ENCODE measurements at places on chromosomes 11 and 22. TPM values are rescaled to one million over a fixed set of nuclear protein-coding genes. Genes with fewer than 3 reads are reported as not detected.

DNA sequence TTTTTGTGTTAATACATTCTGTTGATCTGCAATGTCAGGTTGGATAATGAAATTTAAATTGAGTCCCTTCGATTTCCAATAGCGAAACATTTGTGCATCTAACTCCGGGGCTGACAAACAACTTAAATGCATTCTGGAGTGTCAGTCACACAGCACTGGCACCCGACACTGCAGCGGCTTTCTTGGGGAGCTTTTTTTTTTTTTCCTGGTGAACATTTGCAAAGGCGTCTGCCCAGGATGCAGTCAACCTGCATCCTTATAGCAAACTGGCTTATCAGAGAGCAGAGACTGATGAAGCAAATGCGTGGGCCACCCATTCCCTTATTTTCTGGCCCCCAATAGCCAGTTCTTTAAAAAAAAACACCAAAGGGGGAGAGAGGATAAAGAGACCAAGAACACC lies 1167.7 kb downstream of the LRRC4C start:
- DNase-seq, result no peak
- no peaks in the 10 kb centered on the region for H3K36me3 ChIP-seq
- H3K27ac ChIP-seq, result no peak overlapping the region

DNA sequence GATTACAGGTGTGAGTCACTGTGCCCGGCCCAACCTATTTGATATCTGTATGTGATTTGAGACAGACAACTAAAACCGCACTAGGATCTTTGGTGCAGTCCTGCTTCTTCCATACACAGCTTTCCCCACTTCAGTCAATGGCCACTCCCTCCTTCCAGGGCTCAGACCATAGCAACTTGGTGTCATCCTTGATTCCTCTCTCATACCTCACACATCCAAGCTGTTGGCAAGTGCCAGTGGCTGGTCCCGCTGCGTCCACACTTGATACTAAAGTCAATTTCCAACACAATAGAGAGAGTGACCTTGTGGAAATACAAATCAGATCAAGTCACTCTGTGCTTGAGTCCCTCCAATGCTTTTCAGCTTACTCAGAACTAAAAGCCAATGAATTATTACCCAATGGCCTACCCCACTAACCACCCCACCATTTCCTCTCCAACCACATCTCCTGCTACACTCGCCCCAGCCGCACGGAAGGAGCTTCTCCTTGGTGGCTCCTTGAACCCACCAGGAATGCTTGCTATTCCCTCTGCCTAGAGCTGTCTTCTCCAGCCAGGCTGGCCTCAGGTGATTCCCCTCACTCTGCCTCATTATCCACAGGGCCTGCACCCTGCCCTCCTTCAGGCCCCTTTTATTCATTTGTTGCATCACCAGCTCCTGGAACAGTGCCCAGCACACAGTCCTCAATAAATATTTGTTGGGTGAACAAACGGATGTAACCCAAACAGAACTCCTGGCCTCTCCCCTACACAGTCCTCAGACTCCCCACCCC lies 12.9 kb downstream of the ABTB2 start:
- H3K27me3 ChIP-seq, result no peaks in the 10 kb centered on the region
- H3K4me3 ChIP-seq, result no peak overlapping the region
- no peak overlapping the region for H3K27ac ChIP-seq
- H3K4me1 ChIP-seq, result peaks cover 20% of the 10 kb centered on the region
- no peaks in the 10 kb centered on the region for H3K36me3 ChIP-seq

OR6T1 gene
- total RNA-seq, result not detected

CCDC83 gene
- total RNA-seq, result not detected

RAG2 gene
- total RNA-seq, result not detected

DNA sequence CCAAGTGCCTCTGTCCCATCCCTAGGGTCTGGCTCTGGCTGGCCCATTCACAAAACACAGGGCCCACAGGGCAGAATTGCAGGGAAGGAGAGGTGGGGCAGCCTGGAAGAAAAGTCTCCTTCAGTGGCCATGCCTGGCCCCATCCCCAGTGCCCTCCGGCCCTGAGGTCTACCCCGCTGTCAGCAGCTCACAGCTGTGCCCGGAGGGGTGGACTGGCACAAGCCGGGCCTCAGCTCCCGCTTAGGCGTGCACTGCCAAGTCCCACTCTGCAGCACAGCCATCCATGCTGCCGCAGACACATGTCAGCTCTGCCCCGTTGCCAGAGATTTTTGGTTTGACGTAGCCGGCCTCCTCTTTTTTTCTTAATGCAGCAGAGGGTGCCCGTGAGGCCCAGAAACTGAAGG lies 3.9 kb upstream of the SCN2B start:
- DNase-seq, result peak; percentile 92
- H3K27ac ChIP-seq, result no peak overlapping the region
- H3K4me1 ChIP-seq, result peaks cover 6% of the 10 kb centered on the region
- no peaks in the 10 kb centered on the region for H3K36me3 ChIP-seq

DNA sequence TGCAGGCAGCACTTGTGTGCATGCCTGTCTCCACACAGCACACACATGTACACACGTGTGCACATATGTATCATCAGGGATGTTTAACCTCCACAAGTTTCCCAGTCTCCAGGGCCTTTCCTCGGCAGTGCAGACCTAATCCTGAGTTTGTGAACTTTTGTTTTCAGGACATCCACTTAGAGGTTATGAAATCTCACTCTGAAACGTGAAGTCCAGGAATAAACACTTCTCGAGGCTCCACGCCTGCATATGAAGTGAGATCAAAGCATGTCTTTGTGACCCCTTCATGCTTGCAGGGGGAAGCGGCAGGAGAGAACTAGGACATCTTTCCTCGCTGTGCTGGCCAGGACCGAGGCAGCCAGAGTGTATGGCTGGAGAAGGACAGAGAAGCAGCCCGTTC lies 3.1 kb downstream of the SHISAL1 start:
- no peaks in the 10 kb centered on the region for H3K4me1 ChIP-seq
- no peak overlapping the region for H3K4me3 ChIP-seq
- H3K27ac ChIP-seq, result no peak overlapping the region
- no peaks in the 10 kb centered on the region for H3K27me3 ChIP-seq
- H3K36me3 ChIP-seq, result no peaks in the 10 kb centered on the region

DNA sequence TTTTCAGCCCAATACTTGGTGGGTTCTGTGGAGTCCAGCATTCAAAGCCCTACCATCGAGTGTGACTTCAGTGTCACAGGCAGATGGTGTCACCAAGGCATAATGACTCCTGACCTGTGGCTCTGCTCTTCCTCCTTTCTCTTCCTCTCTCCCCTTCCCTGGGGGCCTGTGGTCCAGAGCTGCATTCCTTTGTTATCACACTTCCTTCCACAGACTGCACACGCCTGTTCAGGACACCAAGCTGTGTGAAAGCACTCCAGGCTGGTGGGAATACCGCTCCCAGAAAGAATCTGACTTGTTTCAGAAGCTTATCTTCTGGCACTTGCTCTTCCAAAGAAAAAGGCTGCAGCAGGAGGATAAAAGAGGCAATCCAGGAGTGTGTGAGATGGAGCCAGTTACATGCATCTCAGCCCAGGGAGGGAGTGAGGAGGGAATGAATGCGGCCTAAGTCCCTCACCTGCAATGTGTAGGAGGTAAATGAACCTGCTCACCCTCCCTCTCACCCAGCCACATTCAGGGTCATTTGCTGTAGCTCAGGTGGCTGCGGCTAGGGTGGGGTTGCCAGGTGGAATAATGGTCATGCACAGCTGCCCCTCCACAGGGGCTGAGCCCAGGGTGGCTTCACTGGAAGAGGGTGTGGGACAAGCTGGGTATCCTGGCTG lies 79.3 kb downstream of the ADAMTS15 start:
- no peaks in the 10 kb centered on the region for H3K4me1 ChIP-seq
- H3K36me3 ChIP-seq, result no peaks in the 10 kb centered on the region
- no peaks in the 10 kb centered on the region for H3K27me3 ChIP-seq
- H3K27ac ChIP-seq, result no peak overlapping the region

NPTXR gene
- 2.5 TPM for total RNA-seq

DNA sequence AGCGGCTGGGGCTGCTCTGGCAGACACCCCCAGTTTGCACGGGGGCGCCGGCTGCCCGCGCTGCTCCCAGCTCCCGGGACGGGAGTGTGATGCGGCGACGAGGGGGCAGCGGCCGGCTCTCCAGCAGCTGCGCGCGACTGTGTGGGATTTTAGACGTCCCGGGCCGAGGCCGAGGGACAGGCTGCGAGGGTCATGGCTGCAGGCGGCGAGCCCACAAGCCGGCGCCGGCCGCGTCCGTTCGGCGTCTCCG lies 159 bp downstream of the FZD4 start:
- no peak for DNase-seq
- H3K4me3 ChIP-seq, result peak overlapping the region; percentile 94
- peaks cover 10% of the 10 kb centered on the region for H3K4me1 ChIP-seq
- H3K27me3 ChIP-seq, result no peaks in the 10 kb centered on the region
- peaks cover 22% of the 10 kb centered on the region for H3K36me3 ChIP-seq

DNA sequence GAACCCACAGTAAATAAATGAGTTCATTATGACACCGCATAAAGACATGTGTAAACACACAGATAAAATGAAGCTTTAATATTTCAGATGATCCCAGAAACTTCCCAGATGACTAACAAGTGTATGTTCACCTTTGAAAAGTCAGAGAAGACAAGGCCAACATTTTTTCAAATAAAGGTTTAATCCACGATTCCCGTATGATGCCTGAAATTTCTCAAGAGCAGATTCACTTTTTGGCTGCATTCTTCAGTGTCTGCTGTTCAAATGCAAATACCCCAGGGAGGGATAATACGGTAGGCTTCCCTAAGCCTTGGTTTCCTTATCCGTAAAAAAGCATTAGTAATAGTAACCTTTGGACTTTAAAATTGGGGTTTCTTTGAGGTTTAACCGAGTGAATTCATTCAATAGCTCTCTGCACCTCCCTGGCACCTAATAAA lies 62.5 kb downstream of the SYTL2 start:
- H3K36me3 ChIP-seq, result no peaks in the 10 kb centered on the region
- no peak overlapping the region for H3K27ac ChIP-seq
- H3K4me3 ChIP-seq, result no peak overlapping the region
- peaks cover 2% of the 10 kb centered on the region for H3K4me1 ChIP-seq

DNA sequence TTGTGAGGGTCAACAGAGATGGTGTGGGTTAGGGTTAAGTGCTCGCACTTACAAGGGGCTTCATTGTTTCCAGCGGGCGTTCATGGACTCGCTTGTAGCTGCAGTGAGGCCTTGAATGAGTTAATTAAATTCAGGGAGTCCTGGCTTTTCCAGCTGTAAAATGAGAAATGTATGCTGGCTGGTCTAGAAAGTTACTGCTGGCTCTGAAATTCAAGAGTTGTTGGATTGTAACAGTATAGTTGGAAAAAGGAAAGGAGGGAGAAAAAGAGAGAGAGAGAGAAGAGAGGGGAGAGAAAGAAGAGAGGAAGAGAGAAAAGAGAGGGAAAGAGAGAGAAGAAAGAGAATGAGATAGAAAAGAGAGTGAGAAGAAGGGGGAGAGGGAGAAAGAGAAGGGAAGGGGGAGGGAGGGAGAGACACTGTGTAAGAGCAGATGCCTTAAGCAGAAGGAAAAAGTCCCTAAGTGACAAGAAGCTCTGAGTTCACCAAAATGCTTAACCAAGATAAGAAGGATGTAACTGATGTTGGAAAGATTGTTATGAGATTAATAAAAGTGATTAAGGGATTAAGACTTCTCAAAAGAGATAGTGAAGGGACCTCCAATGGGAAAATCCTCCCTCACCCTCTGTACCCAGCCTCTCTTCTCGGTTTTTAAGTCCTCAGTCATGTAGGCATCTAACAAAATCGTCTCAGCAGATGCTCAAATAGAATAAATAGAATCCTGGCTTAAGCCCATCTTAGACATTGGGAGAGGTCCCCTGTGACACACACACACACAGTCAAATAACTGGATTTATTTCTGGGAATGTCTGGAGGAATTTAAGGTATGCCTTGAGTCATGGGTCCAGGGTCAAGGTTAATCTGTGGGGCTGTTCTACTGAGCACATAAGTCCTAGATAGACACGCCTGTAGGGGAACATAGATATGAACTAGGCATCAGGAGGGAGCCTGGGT lies 477.9 kb downstream of the MIAT start:
- no peaks in the 10 kb centered on the region for H3K4me1 ChIP-seq
- DNase-seq, result no peak
- no peak overlapping the region for H3K27ac ChIP-seq
- peaks cover 27% of the 10 kb centered on the region for H3K27me3 ChIP-seq
- no peak overlapping the region for H3K4me3 ChIP-seq

DNA sequence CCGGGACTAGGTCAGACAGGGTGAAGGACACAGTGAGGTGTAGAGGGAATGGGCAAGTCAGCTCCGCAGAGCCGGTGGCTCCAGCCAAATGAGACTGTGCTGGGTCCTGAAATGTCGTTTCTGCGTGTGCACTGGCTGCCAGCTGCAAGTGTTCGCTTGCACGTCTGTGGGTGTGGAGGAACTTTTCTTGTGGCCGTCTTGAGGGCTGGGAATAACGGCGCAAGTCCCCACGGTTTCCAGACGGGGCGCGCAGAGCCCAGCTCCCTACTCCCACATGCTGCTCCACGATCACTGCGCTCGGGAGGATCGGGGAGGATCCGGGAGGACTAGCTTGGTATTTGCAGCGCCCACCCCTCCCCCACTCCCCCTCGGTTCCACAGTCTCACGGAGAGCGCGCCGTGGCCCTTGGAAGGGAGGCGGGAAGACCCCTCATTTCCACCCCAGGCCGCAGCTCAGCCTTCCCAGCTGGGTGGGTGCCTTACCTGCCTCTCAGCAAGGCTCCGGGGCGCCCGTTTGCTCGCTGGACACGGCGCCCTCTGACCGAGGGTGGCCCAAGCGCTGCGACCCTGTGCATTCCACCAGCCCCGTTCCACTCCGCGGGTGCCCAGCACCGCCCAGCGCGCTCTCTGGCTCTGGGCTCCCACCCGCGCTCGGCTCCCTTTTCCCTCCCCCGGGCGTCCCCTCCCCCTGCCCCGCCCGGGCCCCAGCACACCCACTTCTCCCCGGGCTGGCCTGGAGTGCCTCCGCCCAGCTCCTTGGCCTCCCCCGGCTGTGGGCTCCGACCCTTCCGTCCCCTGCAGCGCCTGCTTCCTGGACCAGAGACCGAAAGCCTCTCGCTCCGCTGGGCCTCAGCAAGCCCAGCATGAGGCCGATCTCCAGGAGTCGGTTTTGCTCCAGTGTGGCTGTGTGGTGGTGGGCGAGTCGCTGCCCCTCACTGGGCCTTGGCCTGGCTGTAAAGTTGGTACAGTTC lies at the start of gene KCNE3:
KCNE3 (minus strand) TSS at position 634 of the 970 bp plus-strand sequence. CDS start 9,986 bp downstream, outside the sequence.
- peaks cover 5% of the 10 kb centered on the region for H3K4me1 ChIP-seq
- H3K27me3 ChIP-seq, result no peaks in the 10 kb centered on the region
- no peak within 1 kb of the TSS for H3K27ac ChIP-seq
- DNase-seq, result peak; percentile 87
- H3K4me3 ChIP-seq, result peak within 1 kb of the TSS; percentile 60

TRIM29 gene
- total RNA-seq, result not detected

DNA sequence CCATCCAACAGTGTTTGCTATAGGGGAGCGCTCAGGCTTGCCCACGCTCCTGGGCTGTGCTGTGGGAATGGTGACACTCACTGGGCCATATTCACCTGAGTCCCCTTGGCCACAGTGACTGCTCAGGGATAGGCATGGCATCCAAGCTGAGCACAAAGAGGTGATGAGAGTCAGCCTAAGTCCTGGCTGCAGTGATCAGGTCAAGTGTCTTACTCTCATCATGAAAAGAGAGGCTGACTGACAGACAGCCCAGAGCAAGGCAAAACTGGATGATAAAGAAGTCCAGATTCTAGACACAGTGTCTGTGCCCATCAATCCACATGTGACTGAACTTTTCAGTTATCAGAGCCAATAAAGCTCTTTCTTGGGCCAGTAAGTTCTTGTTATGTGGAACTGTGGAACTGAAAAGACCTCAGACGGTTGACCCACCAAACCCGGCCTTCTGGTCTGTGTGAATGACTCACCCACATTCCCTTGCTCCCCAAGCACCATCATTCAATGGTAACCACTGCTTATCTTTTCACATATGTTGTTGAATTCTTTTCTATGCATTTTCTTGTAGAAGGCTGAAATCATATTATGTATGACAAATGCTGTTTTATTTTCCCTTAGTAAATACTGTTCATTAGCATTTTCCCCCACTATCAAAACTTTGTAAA lies 43.2 kb upstream of the YPEL1 start:
- H3K27ac ChIP-seq, result no peak overlapping the region
- H3K4me1 ChIP-seq, result no peaks in the 10 kb centered on the region
- DNase-seq, result no peak
